Stimulated activated CD8-positive, alpha-beta memory T cell treated with anti-CD3 and anti-CD28 coated beads, Interleukin-2, amount 100 ng/mL, for 1 hour (primary cell): ENCODE measurements at places on chromosomes 3 and 15.

GRCh38 chr3:72571052-72571451 is 277.2 kb downstream of the SHQ1 start:
- no peak for DNase-seq

GRCh38 chr3:99895131-99895696 is 77.6 kb downstream of the CMSS1 start:
- no peak for DNase-seq

DNA sequence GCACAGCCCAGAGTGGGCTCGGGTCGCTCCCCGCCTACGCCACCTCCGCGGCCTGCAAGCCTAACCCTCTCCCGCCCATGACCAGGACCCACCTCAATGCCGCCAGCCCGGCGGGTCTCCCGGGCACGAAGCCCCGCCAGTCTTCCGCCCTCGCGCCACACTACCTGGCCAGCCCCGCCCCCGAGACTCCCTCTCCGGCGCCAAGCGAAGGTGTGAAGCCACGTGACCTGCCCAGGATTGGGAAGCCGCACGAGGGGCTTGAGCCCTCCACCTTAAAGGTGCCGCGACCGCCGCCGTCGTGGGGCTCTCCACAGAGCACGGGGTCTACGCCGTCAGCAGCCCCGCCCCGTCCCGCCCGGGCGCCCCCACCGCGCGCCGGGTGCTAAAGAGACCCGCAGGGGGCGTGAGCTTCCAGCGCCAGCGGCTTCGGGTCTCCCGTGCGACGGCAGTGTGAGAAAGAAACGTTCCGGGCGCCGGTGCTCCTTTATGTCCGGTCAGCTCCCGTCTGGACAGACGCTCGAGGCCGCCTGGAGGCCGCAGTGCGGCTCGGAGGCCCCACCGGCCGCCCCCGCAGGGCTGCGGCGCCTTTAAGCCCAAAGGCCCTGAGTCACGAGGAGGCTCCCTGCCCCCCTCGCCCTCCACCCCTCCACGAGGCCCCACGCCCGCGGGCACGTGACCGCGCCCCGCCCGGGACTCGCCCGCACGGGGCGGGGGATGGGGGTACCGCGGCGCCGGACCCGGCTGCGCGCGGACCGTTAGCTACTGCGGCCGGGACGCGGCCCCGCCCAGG is at the start of gene CPEB1:
Gene CPEB1 (minus strand): TSS at position 319 of the 790 bp plus-strand sequence. CDS start 18,904 bp downstream, outside the sequence.
- no peak for DNase-seq

- no peak for DNase-seq
These were observed 24.1 kb downstream of the ZNF80 start for GRCh38 chr3:114213292-114213626.

- DNase-seq: no peak
These were observed 21.9 kb downstream of the MAPKBP1 start for GRCh38 chr15:41795996-41796856.
